Amniotic epithelial cell (primary cell): ENCODE measurements at places on chromosomes 3 and 15.

DNA sequence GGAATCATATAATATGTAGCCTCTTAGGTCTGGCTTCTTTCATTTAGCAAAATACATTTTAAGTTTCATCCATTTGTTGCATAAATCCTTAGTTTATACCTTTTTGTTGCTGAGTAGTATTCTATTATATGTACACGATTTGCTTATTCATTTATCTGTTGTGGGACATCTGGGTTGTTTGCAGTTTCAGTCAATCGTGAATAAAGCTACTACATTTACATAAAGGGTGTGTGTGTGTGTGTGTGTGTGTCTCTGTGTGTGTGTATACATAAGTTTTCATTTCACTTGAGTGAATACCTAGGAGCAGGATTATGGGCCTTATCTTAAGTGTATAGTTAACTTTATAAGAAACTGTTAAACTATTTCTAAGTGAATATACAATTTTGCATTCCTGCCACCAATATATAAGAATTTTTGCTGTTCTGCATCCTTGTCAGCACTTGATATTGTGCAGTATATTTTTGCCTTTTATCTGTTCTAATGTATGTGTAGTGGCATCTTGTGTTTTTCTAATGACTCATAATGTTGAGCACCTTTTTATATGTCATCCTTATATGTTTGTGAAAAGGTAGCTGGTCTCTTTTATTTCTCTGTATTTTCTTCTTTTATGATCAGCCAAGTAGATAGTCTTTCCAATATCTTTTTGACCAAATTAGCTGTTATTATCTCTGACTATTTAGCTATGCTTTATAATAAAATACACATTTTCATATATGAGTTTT is 55.0 kb downstream of the GLCE start:
- no peak for DNase-seq

DNA sequence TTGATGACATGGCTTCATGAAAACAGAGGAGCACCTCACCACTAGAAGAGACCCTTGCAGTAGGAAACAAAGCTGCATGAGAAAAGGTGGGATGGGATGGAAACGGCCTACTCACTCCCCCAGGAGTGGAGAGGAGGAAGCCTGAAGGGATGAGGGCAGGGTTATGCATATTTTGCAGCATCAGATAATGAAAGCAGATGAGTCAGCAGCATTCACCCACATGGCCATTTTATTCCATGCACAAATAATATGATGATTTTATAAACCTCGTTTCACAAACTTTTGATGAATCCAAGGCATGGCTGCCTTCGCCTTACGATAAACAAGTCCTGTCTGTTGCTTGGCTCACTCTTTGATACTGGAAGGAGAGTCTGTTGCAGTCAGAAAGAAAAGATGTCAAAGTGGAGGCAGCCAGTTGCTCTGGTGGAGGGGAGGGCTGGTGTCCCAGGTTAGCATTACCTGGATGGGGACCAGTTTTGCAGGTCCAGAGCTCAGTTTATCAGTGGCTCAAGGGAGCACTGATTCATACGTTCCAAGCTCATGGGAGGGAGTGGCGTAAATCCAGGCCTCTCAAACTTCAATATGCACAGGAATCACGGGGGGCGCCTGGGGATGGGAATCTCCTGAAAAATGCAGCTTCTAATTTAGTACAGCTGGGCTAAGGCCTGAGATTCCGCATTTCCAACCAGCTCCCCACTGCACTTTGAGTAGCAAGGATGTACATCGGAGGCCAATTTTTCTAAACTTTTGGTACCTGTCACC is 9.2 kb upstream of the EHD4 start:
- no peak for DNase-seq

DNA sequence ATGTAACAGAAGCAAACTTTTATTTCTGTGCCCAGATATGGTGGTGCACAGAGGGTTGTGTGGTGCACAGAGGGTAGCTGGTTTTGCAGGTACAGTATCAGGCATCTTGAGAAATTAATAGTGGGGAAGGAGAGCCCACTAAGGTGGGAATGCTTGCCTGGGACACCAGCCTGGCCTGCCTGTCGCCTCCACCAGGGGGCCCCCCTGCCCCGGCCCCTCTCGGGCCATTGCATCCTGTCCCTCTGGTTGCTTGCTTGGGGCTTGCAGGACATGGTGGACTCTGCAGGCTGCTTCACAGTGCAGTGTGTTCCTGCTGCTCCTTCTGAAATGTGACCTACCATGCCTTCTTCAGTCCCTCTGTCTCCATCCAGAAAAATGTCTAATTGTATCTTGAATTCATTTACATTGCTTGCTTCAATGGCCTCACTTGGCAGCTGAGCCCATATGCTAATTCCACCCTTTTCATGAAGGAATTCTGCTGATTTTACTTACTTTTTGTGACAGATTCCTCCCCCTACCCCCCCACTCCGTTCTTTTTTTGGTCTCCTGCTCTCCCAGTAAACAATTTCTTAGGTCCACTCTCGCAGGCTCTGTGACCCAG is 73.6 kb downstream of the EEFSEC start:
- DNase-seq = peak; percentile 17

DNA sequence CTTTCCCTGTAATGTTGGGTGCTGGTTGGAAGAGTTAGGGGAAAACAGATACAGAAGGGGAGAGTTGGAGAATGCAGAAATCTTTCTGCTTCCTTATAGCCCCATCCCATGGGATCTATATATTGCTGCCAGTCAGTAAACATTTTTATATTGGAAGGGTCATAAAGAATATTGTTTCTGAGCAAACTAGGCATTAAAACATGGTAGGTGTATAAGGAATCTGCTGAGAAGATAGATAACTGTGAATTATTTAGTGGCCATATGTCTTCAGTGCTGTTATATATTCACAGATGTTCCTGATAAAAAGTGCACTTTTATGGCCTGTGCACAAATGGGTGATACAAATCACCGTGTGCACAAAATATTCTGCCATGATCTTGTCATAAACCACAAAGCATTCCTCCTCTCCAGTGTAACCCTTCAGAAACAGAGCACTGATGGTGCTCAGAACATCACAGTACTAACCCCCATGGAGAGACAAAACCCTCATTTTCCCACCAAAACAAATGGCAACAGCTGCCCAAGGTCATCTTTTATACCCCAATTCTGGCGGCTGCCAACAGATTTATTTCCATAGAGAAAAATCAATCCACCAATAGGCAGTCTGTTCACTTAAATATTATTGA is 269.3 kb downstream of the SLC9A9 start:
- no peak for DNase-seq

- no peak for DNase-seq
Observed at GRCh38 chr15:77851691-77852090, 219.0 kb upstream of the LINGO1 start.

- peak; percentile 65 for DNase-seq
Observed at GRCh38 chr15:99542828-99543227, 23.0 kb upstream of the MEF2A start.

DNA sequence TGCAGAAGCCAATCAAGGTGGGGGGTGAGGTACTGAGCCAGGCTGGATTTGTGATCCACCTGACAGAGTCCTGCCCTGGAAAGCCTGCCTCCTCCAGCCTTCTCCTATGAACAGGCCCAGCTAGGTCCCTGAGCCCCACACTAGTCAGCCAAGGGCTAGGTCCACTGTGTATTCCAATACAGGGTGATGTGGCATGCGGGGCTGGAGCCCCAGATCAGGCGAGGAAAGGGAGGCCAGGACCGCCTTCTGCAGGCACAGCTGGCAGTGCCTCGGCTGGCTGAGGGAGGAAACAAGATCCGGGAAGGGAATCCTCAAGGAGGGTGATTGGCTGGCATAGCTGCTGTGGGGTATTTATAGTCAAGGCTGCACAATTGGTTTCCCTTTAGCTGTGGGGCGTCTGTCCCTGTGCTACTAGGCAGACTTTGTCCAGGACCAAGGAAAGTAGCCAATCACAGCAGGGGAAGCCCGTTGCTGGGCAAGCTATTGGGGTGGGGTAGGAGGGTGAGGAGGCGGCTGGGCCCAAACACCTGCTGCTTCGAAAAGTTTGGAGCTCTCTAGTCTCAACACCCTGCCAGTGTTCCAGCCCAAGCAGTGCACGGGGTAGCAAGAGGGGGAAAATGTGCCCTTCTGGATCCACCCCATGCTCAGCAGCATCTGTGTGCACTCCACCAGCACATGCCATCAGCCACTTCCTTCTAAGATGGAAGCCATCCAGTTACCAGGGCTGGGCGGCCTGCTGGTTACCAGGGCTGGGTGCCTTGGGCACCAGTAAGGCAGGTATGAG is 5.9 kb downstream of the KY start:
- no peak for DNase-seq

DNA sequence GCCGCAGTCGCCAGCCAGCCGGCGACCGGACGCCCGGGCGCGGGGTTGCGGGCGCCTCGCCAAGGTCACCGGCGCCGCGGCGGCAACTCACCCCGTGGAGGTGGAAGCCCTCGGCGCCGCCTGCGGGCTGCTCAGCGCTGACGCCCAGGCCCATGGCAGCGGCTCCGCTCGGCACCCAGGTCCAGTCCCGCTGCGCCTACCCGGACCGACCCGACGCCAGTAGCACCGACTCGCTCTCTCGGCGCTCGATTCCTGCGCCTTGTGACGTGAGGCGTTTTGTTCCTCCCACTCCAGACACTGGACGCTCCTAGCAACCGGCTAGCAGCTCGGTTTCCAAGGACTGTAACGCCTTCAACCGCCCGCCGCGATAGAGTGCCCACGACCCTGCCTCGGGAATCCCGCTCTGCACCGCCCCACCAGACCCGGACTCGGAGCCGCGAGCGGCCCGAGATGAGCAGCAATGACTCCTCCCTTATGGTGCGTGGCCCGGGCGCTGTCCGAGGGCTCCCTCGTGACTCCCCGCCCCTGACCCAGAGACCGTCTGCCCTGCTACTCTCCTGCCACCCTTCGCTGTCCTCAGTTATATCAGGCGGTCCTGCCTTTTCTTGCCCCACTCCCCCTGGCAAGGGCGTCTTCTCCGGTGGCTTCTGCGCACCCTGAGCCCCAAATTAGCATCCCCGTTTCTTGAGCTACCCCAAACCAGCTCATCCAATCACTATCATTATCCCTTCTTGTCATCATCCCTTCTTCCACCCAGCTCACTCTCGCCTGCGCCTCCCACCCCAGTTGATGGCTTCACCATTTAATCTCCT is at the start of the genes GORASP1 and TTC21A:
TSS of gene GORASP1 (minus strand) at position 240 of the 812 bp plus-strand sequence. CDS start at position 154, 86 bp downstream.
TSS of gene TTC21A (plus strand) at position 293 of the 812 bp plus-strand sequence. CDS start at position 451, 158 bp downstream.
- peak; percentile 86 for DNase-seq

DNA sequence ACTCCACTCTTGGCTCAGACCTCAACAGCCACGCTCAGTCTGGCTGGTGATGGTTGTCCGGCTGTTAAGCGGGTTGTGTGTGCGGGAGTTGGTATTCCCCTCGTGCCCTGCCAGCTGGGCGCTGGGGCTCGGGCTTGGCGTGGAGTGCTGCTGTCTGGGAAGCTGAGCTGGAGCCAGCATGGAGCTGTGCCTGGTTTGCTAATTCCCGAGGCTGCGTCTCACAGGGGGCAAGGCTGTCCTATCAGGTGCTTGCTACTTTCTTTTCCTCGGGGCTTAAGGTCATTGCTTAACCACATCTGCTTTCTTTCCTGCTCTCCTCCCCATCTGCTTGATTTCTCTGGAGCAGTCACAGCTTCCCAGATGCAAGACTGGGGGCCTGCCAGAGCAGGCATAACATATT is 29.9 kb downstream of the PDIA5 start:
- peak; percentile 94 for DNase-seq

DNA sequence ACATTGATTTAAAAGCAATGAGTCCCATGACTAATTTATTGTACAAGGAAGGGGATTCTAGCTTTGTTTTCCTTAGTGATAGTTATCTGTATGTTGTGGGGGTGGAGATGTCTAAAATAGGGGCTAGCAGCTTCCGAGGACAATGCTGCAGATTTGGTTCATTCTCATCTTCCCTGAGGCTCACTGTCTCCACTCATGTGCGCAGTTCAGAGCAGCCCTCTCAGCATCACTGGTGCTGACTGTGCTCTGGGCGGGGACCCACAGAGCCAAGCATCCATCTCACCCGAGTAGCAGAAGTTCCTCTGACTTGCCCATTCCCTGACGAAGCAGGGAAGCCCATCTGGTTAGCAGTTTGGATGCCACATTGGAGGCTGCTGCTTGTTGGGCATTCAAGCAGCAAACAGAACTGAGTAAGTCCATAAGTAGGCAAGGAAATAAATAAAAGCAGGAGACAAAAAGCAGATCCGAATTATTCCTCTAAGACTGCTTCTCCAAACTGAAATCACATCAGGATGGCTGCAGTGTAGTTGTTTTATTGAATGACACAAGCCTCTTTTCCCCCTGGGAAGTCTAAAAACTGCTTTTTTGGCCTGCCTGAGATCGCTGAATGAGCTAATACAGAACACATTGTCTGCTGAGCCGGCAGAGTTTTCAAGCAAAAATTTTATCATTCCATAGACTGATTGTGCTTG is 27.5 kb downstream of the RARB start:
- no peak for DNase-seq

DNA sequence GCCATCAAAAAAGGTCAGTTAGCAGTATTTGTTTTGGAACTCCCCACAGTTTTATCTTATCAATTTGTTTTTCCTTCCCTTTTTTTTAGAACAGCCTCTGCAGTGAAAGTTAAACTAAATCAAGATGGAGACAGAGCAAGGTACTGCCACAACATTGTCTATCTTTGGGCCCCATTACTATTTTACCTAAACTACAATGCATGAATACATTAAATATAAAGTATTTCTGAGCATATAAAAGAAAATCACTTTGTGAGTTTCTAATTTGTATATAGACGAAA is 139.5 kb downstream of the MEIS2 start:
- no peak for DNase-seq

- DNase-seq = no peak
Observed at GRCh38 chr3:20080956-20081554, 40.8 kb downstream of the KAT2B start.

DNA sequence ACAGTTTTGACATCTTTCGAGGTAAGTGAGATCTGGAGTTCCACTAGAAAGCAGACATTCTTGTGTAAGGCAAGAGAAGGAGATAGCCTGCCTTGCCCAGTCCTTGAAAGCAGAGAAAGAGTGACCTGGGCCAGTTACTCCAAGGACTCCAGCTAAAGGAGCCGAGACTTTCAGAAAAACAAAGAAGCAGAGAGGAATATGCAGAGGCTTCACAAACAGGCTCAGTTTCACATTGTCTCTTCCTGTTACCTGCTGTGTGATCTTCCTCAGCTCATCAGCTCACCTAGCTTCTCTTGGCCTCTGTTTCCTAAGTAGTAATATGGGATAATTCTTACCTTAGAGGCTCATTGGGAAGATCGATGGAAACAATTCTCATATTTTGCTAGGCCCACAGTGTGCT is 81.0 kb downstream of the CDC25A start:
- no peak for DNase-seq

DNA sequence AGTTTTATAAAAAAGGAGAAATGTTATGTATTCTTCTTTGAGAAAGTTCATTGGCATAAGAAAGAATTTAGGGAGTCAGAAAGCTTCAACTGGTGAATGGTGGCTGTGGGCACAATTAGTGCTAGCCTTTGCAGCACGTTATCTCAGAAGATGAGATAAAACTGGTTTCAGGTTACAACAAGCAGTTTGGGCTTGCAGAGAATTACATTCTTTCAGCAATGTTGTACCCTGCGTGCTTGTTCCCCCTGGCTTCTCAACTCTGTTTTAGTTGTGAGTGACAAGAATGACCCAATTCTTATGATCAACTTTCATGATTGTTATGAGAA is 31.6 kb upstream of the ACP3 start:
- DNase-seq = peak; percentile 26
